Activated CD4-positive, CD25-positive, alpha-beta regulatory T cell treated with anti-CD3 and anti-CD28 coated beads, Interleukin-2, amount 50 U/mL, for 72 hours (primary cell): ENCODE measurements at places on chromosomes 11 and 22.
A peak's percentile ranks its signal among the peaks of the same experiment; 100 is the strongest.

- DNase-seq = no peak
Measured at GRCh38 chr11:19345519-19345847, 104.7 kb upstream of the E2F8 start.

DNA sequence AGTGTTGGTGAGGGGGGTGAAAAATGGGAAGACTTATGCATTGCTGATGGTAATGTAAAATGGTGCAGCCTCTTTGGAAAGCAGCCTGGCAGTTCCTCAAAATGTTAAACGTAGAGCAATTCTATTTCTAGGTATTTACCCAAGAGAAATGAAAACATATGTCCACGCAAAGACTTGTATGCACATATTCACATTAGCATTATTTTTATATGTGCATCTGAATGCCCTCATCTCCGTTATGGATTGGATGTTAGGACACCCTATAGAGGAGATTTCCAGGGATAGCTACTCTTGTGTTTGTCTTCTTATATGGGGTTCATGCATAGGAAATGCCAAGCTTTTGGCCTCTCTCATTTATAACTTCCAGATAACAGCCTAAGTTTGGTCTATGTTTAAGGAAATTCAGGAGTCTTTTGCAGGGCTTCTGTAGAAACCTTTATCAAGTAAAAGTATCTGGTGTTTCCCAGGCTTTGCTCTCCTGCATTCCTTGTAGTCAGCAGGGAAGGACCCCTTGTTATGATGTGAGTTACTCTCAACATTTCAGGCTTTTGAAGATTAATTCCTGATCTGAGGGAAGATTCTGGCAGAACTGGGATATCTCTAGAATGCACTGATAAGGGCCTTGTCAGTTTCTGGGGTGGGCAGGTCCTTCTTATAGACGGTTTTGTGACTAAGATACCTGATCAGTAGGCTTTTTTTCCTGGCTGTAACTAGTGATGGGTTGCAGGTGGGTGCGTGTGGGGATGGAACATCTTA, 116.8 kb downstream of the TEAD1 start:
- no peak for DNase-seq

DNA sequence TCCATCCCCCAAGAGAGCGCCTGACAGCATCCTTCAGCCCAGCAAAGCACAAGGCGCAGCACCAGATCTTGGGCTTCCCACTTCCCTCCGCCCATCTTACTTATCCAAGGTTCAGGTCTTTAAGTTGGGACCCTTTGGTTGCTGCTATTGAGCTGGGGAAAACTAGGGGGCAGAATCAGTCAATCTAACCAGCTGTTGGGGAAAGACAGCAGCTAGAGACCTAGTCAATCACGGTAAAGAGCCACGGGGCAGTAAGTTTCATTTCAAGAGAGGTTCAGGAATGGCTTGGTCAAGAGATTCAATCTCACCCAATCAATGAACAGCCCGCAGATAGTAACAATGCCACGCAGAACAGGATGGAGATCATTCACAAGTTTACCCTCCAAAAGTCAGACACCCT, 1.7 kb downstream of the ABTB2 start:
- no peak for DNase-seq

GRCh38 chr11:8338138-8338537, 74.5 kb upstream of the LMO1 start:
- DNase-seq = peak; percentile 45

DNA sequence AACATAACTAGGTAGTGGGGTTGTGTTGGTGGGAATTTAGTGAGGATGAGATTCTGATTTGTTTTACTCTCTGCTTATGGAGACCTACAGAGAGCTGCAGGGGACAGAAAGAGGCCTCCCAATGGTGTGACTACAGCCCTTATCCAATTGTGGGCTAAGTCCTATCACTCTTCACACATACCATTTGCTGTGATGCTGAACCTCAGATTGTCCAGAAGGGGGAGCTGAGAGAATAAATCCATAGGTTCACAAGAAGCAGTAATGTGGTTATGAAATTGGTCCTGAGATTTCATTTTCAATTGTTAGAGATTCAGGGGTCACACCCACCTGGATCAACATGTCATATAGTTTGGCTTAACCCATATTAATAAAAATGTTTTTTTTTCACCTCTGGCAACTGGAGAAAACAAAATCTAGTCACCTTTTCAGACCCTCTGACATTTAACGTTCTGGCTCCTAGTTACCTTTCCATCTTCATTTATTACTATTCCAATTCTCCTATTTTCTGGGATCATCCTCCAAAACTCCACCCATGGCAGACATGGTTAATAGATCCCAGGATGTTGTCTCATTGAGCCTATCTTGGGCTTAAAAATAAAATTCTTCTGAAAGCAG, 53.3 kb upstream of the PTPN5 start:
- DNase-seq = no peak

- DNase-seq = no peak
Measured at GRCh38 chr11:110362971-110363509, 66.6 kb upstream of the RDX start.

DNA sequence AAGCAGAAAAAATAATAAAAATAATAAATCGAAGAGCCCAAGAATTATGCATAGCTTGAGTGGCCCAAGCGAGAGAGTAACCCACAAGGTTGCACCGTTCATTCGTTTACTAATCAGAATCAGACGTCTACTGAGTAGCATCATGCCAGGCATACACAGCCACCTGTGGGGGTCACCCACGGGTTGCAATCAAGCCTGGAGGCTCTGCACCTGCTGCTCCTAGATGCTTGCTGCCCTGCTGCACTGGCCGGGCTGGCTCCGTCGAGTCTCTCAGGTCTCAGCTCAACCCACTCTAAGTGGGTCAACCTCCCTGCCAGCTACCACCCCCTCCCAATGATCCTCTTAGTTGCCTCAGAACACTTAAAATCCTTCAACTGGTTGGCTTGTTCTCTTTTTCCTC, 2.0 kb upstream of the TESMIN start:
- no peak for DNase-seq

DNA sequence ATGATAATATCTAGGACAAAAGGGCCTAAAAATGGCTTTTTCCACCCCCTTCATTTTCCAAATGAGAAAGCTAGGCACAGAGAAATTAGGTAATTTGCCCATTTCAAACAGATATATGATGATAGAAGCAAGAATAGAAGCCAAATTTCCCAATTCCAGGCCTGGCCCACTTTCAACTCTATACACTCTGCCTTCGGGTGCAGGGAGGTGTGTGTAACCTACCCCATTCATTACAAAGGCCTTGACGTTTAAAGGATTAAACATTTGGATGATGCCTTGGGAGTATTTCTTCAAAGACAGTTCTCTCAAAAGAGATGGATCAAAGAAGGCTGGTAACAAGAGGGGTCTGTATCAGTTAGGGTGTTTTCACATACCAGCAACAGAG, 134.1 kb downstream of the CCDC34 start:
- DNase-seq = no peak

- no peak for DNase-seq
Measured at GRCh38 chr11:196786-197731, 4.2 kb downstream of the SCGB1C1 start.

- peak; percentile 67 for DNase-seq
Measured at GRCh38 chr11:64357904-64358535, 942 bp upstream of the RPS6KA4 start.

- DNase-seq = no peak
Measured at GRCh38 chr11:75033916-75034315, 45.2 kb downstream of the NEU3 start.

DNA sequence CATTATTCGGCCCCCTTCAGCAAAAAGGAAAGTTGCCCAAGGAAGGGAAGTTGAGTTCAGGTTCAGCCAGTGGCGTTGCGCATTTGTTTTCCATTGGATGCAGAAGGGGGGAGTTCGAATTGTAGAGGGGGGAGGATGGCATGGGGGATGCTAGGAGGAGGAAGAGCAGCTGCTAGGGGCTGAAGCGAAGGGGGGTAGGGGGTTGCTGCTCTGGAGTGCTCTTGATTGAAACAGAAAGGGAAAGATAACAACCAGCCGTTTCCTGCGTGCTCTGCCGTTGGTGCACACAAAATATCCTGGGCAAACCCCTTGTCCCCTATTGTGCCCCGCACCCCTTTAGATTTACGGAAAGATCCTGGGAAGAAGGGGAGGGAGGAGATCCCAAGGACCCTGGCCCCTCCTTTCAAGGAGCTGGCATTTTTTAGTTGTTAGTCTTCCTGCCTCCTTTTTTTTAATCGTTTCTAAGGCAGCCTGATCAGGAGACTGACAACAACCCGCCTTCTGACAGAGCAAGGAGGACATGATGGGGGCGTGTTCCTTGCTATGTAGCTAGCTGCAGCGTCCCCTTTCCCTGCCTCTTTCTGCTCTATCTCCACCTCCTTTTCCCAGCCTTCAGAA, 2.1 kb downstream of the KMT2A start:
- DNase-seq = peak; percentile 41

DNA sequence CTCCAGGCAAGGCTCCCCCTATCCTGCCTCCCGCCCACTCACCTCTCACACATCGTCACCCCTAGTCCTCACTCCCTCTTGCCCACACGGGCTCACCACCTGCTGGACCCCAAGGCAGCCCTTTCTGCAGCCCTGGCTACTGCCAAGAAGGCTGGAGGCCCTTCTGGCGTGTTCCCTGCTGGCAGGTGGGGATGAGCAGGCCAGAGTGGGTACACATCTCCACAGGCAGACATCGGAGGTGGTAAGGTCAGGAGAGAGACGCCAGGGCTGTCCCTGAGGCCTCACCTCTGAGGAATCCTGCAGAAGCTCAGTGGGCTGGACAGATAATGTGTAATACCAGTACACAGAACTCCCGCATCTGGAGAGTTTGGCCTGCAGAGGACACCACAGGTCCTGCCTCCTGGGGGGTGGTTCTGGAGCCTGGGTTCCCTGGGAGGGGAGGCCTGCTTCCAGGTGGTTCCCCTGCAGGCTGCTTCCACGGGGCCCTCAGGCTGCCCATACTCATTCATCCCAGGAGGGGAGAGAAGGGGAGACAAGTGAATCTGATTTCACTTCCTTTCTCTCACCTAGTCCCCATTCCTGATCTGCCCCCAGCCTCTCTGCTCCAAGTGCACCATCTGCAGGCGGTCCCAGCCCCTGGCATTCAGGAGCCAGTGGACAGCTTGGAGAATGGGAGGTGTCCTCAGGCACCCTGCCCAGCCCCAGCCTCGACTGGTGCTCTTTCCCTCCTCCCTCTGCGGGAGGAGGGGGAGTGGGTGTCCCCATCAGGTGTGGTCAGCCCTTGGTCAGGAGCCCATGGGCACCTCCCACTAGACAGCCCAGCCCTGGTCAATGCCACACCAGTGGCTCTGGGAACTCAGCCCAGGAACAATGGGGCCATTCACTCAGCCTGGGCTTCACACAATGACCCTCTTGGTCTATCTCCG, 6.1 kb upstream of the CHST1 start:
- DNase-seq = no peak

- DNase-seq = no peak
Measured at GRCh38 chr11:111322534-111322933, 24.2 kb downstream of the POU2AF3 start.

DNA sequence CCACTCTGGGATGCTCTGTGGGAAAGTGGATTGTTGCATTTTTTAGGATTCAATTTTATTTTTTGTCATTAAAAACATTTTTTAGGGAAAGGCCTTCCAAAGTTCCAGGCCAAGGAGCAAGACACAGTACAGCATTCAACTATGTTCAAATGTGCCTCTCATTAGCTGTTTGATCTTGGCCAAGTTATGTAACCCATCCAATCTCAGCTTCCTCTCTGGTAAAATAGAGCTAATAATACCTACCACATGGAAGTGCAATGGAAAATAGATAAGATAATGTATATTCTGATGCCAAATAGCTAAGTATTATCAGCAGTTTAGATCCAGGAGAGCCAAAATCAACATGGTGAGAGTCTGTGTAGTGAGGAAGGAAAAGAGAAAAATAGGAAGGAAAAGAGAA, 220.3 kb upstream of the SESN3 start:
- no peak for DNase-seq

DNA sequence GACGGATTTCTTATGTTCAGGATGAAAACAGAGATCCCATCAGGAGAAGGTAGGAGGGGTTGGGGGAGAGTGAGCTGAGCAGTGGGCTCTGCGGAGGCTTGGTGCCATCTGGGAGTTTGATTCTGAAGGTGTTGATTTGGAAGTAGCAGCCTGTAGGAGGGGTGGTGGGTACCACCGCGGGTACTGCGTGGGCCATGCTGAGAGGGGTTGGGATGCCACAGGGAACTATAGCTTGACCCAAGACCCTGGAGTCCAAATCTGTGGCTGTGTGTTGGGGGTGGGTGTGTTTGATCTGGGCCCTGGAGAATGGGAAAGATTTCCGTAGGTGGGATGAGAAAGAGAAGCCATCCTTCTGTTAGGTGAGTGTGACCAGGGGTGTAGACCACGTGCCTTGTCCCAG, 5.0 kb downstream of the INCENP start:
- DNase-seq = no peak

- DNase-seq = no peak
Measured at GRCh38 chr11:103636232-103636631, 400.2 kb upstream of the DDI1 start.

DNA sequence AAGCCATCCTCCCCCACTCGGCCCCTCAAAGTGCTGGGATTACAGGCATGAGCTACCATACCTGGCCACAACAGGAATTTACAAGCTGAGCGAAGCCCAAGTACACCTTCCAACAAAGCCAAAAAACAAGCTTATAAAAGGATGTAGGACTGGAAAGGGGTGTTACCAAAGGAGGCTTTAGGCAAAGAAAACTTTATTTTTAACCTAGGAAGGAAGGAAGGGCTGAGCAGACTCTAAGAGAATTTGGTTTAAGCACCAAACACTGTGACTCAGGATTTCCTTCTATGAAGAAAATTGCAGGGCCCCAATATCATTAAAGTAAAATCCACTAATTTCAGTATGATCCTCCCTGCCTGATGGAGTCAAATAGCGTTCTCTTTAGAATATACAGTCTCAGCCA, 12.1 kb downstream of the DENND5A start:
- no peak for DNase-seq

- no peak for DNase-seq
Measured at GRCh38 chr11:76287227-76287626, 80.9 kb upstream of the WNT11 start.

DNA sequence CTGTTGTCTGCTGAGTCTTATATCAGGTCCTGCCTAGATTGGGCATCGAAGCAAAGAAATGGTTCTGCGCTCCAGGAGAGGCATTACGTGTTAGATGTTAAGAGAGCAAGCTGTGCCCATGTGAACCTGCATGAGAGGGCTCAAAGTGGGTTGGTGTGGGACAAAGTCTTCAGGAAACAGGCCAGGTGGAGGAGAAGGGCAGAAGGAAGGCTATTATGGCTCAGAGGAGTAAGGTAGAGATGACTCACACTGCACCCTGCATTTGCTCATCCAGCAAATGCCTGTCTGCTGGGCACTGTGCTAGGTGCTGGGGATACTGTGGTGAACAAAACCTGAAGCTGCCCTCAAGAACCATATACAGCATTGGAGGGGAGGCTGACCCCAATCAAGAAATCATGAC, 5.8 kb downstream of the USP35 start:
- DNase-seq = no peak

DNA sequence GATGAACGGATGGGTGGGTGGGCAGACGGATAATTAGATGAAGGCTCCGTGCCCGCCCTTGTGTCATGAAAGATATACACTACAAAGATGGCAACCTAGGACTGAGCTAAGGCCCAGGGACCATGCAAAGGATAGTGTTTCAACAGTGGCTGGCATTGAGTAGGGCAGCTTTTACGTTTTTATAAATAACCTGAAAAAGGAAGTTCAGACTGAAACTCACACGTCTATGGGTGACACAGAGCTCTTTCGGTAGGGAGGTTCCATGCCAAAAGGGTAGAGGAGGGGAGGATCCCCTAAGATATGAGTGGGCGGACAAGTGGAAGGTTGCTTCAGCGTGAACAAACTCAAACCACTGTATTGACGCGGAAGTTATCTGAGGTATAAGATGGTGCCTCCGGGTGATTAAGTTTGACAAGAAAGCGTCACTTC, 90.5 kb downstream of the UBASH3B start:
- peak; percentile 50 for DNase-seq
